ENCODE measurements at places on chromosomes 4 and X.

GRCh38 chr4:156377036-156377710 lies 423.5 kb upstream of the CTSO start:
- DNase-seq: no peak

- no peak for DNase-seq
Observed at GRCh38 chr4:74503580-74503979, 58.6 kb downstream of the AREG start.

GRCh38 chr4:152747444-152747843 lies 32.1 kb downstream of the TIGD4 start:
- DNase-seq: no peak

GRCh38 chrX:102593367-102593766 lies 5.9 kb upstream of the ARMCX5 start:
- no peak for DNase-seq

DNA sequence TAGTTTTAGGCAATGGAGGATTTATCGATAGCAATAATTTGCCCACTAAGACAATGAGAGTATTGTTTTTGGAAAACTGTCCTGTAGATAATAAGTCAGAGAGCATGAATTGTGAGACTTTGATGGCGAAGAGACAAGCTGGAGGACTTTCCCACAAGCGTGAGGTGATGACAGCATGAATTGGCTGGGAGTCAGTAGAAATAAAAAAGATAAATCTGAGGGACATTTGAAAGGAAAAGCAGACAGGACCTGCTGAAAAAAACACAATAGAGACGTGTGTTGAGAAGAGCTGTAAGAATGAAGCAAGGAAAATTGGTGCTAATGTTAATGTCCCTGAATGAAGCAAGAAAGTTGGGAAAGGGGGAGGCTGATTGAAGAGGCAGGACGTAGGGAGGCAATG lies 233.5 kb downstream of the DCTD start:
- DNase-seq: no peak

DNA sequence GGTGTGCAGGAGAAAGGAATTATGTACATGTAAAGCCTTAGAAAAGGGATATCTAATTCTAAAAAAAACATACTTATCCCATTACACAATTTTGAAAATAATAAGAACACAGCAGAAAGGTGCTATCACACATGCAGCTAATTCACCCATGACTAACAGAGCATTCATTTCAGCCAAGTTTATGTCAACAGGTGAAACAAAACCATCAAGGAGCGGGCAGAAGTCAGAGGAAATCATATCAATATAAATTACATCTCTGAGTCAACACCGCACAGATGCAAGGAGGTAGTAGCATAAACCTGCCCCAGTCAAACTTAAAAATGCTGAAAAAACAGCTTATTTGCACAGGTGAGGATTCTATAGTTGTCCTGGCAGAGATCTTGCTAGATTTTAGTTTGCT lies 197.9 kb downstream of the PRDM5 start:
- no peak for DNase-seq

DNA sequence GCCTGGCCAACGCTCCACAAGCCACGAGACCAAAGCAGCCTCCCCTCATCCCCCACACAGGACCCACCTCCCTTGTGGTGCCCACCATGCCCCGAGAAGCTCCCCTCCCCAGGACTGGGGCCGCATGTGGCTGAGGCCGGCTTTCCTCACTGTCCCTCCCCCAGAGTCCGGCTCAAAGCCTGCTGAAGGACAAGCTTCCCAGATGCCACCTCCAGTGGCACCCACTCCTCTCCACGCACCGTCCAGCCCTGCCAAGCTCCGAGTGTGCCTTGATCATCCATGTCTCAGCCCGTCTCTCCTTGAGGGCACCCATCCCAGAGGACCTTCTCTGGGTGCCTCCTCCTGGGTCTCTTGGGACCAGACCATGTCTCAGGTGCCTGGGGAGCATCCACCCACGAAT lies 58.8 kb upstream of the MXD4 start:
- DNase-seq: no peak

GRCh38 chrX:11267425-11267824 lies 25.8 kb upstream of the AMELX start:
- no peak for DNase-seq

DNA sequence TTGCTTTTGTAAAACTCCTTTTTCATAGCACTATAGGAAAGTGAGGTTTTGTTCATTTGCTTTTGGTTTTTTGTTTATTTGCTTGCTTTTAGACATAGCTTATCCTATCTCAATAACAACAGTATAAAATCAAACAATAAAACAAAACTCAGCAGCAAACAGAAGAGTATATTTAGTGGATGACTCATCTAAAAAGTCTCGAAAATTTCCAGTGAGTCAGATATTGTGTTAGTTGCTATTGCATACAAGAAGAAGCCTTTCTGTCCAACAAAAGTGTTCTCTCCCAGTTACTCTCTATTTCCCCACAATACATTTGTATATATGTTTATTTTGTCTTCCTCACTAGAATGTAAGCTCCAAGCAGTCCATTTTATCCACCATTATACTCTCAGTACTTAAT lies 36.0 kb upstream of the NPNT start:
- no peak for DNase-seq

DNA sequence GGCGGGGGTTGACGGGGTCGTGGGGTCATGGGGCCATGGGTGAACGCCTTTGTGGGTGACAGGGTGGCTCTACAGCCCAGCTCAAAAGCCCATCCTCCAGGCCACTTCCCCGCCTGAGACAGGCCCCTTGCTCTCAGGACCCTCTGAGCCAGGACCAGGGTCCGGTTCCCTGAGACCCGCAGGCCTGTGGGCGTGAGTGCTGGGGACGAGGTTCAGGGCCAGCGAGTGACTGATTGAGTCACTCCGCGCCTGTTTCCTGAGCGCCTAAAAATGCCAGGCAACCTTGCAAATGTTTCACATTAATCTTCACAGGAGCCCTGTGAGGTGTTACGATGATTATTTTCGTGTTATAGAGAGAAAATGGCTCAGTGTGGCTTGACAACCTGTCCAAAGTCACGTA lies 97.8 kb downstream of the ZNF674 start:
- no peak for DNase-seq

DNA sequence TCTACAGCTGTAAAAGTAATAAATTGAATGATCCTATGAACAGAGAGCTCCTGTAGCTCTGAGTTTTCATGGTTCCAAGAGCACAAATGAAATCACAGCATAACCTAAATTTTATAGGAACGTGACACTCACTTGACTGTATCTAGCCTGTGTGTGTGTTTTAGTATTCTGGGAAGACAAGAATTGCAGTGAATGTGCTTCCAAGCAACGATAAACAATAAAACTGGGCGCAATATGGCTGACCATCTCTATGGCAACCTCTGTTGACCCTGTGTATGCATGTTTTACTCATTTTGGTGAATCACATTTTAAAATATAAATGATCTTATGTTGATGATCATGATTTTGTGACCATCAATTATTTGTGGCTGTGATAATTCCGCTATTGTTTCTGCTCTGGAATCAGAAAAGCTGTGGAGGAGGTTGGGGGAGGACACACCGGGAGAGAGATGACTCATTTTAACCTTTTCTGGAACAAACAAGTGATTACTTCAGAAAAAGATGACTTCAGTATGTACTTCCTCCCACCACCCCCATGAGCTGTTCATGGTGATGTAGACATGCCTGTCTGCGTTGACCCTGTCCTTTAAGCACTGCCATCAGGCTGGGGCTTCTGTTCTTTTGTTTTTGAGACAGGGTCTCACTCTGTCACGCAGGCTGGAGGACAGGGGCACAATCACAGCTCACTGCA lies 31.8 kb downstream of the USP11 start:
- DNase-seq: no peak

- no peak for DNase-seq
Observed at GRCh38 chrX:52363247-52363883, 5.5 kb upstream of the XAGE2 start.

DNA sequence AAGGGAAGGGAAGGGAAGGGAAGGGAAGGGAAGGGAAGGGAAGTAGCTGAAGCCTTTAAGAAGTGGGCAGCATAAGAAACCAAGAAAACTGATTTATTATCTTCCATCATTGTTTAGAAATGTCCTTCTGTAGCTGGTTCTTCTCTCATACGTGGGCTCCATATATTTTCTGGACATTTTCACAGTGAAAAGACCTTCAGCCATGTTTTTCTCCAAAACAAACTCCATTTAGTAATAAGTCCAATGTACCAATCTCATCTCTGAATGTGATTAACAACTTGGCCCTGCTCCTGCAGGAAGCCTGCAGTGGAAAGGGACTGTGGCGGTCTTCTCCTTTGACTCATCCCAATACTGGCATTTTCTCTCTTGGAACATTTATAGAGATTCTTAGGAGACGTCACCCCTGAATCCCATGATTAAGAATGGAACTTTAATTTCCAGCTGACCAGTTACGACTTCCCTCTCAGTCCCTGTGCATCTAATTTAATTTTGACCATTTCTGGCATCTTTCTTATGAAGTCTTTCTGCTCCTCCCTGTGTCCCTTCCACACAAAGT lies 96.6 kb upstream of the GUCY1A1 start:
- DNase-seq: no peak

- no peak for DNase-seq
Observed at GRCh38 chrX:17933856-17934255, 72.8 kb upstream of the RAI2 start.

DNA sequence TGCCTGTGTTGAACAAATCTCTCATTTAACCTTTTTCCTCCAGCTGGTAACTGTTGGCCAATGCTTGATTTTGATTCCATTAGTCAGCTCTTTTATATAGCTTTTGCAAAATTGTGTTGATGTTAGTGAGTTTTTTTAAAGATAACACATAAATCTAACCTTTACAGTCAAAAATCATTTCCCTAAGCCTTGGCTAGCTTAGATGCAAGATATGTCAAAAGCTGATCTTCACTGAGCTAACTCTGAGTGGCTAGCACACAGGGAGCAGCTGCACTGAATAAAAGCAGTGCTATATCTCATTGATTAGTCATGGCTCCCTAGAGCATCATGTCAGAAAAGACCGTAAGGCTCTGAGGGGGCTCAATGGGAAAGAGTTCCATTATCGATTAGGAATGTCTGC lies 78.7 kb downstream of the PPARGC1A start:
- no peak for DNase-seq

- DNase-seq: no peak
Observed at GRCh38 chr4:148778980-148779675, 336.9 kb upstream of the NR3C2 start.

- no peak for DNase-seq
Observed at GRCh38 chr4:76470064-76470463, 35.0 kb downstream of the SHROOM3 start.

DNA sequence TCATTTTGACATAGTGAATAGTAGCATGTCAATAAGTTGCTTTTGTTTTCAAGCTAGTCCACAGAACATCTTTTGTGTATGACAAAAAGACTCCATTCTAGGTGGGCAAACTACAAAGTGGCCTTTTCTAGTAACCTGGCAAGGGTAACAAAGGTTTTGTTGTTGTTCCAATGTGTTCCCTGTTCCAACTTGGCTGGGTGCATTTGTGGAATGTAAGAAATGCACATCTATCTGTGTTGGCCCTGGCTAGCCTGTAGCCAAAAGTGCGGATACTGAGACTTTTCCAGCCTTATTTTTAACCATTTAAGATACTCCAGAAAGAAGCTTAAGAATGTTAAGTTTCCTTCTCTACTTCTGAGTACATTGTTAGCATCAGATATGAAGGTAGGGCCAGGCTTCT lies 118.7 kb upstream of the CHRDL1 start:
- DNase-seq: no peak

DNA sequence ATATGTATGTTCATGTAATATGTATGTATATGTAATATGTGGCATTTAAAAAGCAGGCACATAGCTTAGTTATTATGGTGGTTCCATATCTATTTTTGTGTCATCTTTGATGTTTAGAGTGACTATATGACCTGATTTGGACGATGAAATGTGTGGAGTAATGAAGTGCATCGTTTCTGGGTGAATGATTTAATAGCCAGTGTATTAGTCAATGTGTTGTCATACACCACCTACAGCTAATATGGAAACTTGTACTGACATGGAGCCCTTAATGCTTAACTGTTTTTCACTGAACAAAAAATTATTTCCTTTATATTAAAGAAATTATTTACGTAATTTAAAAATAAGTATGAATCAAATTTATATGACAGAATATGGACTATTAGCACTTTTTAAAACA lies 292.3 kb upstream of the FSTL5 start:
- DNase-seq: no peak

DNA sequence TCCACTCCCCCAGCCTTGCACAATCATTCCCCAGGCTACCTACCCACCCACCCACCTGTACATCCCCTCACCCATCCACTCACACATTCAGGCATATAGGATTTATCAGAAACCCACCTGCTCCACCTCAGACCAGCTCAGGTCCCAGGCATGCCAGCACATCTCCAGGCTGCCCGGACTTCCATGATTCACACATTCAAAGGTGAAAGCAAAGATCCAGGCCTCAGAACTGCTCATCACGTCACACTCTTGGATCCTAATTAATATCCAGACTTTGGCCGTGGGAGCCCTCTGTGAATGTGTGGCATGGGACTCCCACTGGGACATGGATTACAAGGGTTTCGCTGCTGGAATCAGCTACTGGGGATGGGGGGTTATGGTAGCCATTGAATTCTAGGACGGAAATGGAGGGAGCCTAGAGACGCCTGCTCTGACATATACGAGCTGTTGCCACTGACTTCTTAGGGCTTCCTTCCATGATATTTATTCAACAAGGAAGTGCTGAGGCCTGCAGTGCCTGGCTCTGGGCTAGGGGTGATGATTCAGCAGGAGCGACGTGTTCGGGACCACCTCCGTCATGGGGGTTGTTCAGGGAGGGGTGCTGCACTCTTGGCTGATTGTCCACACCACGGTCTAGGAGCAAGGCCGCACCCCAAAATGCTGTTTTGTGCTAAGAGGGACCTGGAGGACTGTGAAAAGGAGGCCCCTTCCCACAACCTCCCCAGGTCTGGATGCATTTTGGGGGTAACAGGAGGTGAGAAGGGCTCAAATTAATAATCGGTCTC lies 56.9 kb upstream of the ADRA2C start:
- no peak for DNase-seq

GRCh38 chr4:150997141-150997540 lies 17.9 kb downstream of the LRBA start:
- no peak for DNase-seq

DNA sequence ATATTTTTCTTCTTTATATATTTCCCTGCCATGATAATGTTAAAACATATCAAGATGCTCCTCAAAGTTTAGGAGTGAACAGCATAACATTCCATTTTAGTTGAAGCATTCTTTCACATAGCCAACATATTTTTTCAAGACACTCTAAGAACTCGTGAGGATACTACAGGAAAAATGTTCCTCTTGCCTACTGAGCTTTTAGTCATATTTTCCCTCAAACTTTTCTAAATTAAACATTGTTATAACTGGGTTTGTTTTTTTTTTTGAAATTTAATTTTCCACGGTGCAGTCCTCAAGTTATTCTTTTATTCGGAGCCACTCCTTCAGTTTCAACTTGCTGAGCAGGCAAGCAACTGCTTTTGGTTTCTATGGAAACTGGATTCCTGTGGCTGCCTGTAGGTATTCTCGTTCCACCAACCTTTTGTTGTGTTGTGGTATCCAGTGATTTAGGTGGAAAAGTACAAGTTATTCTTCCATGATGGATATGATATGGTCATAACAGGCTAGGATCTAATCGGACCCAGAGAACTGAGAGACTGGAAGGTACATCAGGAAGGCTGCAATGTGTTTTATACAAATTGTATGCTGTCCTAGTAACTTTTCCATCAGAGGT lies 248.0 kb downstream of the TRIML1 start:
- no peak for DNase-seq

- no peak for DNase-seq
Observed at GRCh38 chr4:16253127-16253960, 27.1 kb upstream of the TAPT1 start.
